ENCODE measurements at places on chromosomes 11 and 22. TPM values are rescaled to one million over a fixed set of nuclear protein-coding genes. Genes with fewer than 3 reads are reported as not detected.

The PANX3 gene
- total RNA-seq = not detected

The MLC1 gene
- total RNA-seq = 139 TPM

The OR51E2 gene
- total RNA-seq = not detected

The KRTAP5-11 gene
- total RNA-seq = 0.57 TPM

The OR51B5 gene
- 0.79 TPM for total RNA-seq
